ENCODE measurements at places on chromosomes 4 and X.
A peak's percentile ranks its signal among the peaks of the same experiment; 100 is the strongest.

GRCh38 chrX:85851418-85851817, 195.9 kb downstream of the CHM start:
- no peak for DNase-seq

GRCh38 chr4:6767748-6768538, 14.6 kb upstream of the KIAA0232 start:
- no peak for DNase-seq

- no peak for DNase-seq
Measured at GRCh38 chr4:6116696-6117285, 83.6 kb downstream of the JAKMIP1 start.

- DNase-seq: no peak
Measured at GRCh38 chr4:152039023-152039481, 278.2 kb upstream of the GATB start.

DNA sequence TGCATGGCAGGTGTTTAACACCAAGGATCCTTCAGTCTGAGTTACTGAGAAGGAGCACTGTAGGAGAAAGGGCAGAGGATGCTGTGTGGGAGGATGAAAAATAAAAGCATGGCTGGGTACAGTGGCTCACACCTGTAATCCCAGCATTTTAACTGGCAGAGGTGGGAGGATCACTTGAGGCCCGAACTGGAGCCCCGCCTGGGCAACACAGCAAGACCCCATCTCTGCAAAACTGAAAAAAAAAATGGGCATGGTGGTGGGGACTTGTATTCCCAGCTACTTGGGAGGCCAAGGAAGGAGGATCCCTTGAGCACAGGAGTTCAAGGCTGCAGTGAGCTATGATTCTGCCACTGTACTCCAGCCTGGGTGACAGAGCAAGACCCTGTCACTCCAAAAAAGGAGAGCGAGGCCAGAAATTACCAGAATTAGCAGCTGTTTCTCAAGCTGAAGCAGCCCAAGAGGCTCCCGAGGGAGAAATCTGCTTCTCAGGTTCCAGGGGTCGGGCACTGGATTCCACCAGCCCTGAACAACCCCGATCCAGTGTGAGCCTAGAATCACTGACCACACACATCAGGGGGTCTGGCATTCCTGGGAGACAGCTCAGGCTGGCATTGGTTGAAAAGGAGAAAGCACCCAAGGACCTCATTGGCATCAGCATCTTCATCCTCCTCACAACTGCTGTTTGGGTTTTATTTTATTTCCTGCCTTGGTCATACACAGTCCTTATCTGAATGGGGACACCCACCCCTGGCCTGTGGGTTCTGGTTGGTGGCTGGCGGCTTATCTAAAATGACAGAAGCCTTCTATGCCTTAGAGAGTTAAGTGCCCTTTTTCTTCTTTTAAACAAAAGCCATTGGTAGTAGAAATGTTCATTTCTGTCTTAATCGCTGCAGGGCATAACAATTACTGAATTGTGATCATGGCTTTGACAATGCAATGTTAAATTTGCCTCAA, 66.3 kb upstream of the TRIM2 start:
- peak; percentile 83 for DNase-seq

DNA sequence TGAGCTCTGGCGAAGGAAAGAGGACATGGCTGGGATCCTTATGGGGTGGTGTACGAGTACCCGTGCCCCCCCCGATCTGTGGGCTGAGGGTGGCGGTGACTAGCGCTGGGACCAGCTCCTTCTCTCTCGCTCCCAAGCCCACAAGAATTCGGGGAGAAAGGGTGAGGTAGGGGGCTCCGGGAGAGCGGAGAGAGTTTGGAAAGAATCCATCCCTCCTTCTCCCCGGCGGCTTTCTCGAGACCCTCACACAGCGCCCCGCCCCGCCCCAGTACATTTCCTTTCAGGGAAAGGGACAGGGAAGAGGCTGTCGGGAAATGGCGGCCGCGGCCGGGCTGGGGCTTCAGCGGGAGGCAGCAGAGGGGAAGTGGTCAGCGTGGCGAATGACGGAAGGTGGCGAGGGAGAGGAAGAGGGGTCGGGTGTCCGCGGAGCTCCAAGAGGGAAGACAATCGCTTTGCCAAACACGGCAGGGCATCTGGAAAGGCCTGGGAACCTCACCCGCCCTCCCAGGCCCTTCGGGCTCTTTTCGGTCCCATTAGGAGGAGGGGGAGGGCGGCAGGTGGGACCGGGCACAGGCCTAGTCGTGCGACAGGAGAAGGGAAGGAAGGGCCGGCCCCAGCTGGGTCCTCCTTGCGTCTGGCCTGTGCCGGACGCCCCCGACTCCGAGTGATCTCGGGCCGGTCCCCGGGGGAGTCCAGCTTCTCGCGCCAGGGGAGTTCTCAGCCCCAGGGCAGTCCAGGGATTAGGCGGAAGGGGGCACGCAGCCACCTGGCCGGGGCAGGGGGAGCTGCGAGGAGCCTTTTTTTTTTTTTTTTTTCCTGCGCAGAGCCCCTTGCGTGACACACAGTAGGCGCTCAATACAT, 10.2 kb downstream of the HNRNPH2 start:
- DNase-seq: no peak

DNA sequence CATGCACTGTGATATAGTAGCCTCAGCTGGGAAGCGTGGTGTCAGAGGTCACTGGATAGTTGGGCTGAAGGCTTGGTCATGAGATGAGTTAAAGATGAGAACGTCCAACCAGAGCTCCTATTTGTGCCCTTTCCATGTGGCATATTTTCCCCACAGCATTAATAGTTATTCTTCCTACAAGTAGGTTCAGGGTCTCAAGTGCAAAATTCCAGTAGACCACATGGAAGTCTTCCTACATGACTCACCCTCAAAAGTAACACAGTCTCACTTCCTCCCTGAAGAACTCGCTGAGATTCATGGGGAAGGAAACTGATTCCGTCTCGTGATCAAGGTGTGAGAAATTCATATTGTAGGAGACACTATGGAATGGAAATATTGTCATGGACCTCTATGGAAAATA, 1212.5 kb upstream of the PRKX start:
- DNase-seq: no peak

GRCh38 chr4:8269535-8270417, at the start of gene HTRA3:
TSS of gene HTRA3 (plus strand) at chr4:8269754. CDS start at chr4:8269969, 215 bp downstream.
- no peak for DNase-seq

- DNase-seq: no peak
Measured at GRCh38 chr4:127525608-127526007, 107.1 kb upstream of the INTU start.

GRCh38 chr4:120775431-120775830, 147.1 kb downstream of the PRDM5 start:
- no peak for DNase-seq

- DNase-seq: no peak
Measured at GRCh38 chr4:118867311-118868067, 21.2 kb upstream of the SYNPO2 start.

GRCh38 chr4:136650541-136651277, 881.6 kb downstream of the PCDH18 start:
- no peak for DNase-seq

- DNase-seq: peak; percentile 72
Measured at GRCh38 chr4:56048702-56049431, 100.1 kb downstream of the CEP135 start.

DNA sequence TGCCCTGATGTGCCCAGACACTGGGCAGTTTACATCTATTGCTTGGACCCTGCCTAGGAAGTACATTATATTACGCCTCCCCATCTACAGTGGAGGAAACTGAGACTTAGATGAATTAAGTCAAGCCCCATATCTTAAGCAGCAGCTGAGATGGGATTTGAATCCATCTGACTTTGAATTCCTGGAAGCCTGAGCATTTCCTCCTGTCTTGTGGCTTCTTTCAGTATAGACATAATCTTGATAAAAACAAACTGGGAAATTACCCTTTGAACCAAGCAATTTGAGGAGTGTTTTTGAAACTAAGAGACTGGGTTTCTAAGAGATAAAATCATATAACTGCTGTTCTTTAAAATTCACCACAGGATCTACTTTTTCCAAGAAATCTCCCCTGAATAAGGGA, 18.6 kb downstream of the LIMCH1 start:
- DNase-seq: no peak

DNA sequence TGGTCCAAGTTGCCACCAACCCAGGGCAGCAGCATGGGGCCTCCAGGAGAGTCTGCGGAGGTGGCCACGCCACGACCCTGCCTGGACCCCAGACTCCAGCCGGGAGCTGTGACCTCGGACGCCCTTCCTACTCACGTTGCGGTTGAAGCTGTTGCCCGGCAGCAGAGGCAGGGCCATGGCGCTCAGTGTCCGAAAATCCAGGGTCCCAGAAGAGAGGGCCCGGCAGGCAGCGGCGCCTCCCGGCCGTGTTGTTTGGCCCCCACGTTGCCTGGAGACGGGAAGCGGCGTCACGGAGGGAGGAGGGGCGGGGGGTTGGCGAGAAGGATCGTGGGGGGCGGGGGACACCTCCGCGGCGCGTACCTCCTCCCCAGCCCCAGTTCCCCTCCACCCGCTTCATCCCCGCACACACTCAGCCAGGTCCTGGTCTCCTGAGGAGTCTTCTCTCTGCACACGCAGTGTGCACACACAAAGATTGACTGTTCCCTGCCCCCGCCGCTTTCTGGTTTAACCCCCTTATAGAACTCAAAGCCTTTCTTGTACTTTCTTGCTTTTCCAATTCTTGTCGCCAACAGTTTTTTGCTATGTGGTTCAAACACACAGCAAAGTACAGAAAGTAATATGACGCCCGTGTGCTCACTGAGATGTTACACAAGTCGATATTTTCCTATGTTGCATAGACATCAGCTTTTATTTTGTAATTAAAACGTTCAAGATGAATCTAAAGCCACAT, at the start of gene EFHC2:
Gene EFHC2 (minus strand): TSS at position 261 of the 730 bp plus-strand sequence. CDS start 84 bp downstream, at position 177.
- peak; percentile 2 for DNase-seq

GRCh38 chrX:106903856-106904528, 851 bp upstream of the RIPPLY1 start:
- no peak for DNase-seq

GRCh38 chr4:143083756-143084472, 100.8 kb upstream of the USP38 start:
- no peak for DNase-seq

- no peak for DNase-seq
Measured at GRCh38 chr4:17296921-17297890, 214.7 kb downstream of the QDPR start.

DNA sequence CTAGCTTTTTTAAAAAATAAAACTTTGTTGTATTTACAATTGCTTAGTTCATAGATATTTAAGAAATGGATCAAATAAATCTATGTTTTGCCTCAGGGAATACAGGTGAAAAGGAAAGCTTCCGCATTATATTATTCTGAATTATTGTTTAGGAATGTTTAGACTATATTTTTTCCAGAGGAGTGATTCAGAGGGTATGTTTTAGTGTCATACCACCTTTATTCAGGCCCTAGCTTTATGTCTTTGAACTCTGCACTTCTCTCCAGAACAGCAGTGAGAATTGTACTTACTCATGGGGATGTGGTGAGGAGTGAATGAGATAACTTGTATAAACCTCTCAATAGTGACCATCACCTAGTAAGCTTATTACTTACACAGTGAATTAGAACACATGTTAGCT, 14.0 kb downstream of the SLIT2 start:
- DNase-seq: no peak

DNA sequence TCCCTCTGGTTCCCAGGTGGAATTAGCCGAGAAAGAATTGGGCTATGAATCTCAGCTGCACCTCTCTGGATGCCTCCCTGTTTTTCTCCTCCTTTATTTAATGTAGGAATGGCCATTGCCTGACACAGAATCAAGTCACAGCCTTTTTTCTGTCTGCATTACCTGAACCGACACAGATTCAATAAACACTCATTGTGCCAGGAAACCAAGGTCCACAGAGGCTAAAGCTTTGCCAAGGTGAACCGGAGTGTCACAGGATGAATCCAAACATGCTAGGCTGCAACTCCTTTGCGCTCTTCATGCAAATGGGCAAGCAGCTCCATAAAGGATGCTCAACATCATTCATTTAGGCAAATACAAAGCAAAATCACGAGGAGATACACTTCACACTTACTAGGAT, 199.8 kb upstream of the AGTR2 start:
- no peak for DNase-seq

DNA sequence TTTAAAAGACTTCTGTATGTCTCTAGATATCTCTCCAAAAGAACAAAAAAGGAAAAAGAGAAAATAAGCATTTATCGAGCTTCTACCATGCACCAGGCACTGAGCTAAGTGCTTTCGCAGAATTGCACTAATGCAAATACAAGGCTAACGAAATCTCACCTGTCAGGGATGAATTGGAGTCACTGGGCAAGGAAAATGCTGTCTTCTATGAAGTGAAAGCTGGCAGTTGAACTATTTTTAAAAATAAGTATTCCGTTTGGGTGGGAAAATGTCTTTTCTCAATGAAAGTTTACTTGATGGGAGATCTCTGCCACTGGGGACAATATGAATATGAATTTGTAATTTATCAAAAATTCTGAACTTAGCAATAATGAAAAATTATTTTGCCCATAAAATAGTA, 47.6 kb downstream of the COL25A1 start:
- DNase-seq: no peak

DNA sequence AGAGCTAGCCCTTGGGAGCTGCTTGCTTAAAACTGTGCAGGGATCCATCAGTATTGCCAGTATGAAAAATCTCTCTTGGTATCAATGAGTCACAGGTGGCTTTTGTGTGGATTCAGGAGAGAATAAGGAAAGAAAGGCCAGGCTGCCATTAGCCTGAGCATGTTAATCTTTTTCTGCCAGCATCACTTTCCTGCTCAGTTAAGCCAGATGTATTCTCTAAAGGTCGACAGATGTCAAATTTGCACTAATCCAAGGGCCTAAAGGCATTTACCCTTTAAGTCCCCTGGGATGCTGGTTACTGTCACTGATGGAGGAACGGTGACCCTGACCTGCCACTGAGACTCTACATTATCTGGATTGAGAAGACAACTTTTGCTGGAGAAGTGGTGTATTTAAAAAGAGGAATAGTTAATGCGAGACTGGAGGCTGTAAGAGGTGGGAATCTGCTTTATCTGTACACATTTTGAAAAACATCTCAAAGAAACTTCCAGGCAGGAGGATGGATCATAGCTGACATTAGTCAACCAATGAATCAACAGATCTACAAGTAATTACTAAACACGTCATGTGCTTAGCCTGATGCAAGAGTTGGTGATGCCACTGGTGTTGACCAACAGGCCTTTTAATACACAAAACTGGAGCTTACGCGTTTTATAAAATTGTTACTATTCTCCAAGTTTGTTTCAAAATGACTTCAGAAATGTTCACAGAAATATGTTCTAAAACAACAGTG, 241.4 kb upstream of the ANXA3 start:
- DNase-seq: no peak

DNA sequence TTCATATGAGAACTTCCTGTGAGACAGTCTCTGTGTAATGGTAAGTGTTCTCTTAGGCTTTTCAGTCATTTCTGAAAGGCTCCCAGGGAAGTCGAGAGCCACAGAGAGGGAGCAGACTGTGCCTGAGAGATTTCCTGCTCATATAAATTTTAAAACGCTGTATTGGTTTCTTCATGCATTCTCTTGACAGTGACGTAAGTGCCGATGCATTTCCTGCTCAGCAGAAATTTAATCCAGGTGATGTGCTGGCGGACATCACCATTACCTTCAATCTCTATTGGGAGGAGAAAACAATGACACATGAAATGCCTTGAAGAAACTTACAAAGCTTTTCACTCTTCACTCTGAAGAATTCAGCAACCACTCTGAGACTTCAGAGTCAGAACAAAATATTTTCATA, 383.6 kb downstream of the BMPR1B start:
- no peak for DNase-seq

GRCh38 chr4:104967034-104967401, 179.7 kb upstream of the TET2 start:
- DNase-seq: no peak
